ENCODE measurements at places on chromosomes 5 and 9. TPM values are rescaled to one million over a fixed set of nuclear protein-coding genes. Genes with fewer than 3 reads are reported as not detected.

DNA sequence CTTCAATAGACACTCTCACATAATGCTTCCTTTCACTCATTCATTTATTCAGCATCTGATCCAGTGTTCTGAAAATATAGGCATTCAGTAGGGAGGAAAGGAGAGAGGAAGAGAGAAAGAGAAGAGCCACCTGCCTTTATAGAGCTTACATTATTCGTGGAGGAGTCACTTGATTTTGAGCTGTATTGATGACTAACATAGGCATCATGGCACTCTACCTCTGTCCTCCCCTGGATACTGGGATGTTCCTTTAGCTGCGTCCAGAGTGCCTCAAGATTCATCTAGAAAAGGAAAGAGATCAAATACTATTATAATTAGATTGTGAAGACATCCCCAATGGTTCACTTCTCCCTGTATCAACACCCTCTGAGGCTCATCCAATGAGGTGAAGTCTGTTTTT lies 345.1 kb downstream of the SPATA31D1 start:
- H3K27me3 ChIP-seq = no peaks in the 10 kb centered on the region
- no peak overlapping the region for H3K4me3 ChIP-seq
- H3K27ac ChIP-seq = no peak overlapping the region

GRCh38 chr5:43192558-43193180 lies 644 bp downstream of the NIM1K start:
- peaks cover 3% of the 10 kb centered on the region for H3K4me1 ChIP-seq
- peak overlapping the region; percentile 87 for H3K4me3 ChIP-seq
- H3K36me3 ChIP-seq = no peaks in the 10 kb centered on the region
- peaks cover 15% of the 10 kb centered on the region for H3K27me3 ChIP-seq
- no peak for DNase-seq
- H3K27ac ChIP-seq = no peak overlapping the region

- no peak for DNase-seq
- H3K4me1 ChIP-seq = peaks cover 5% of the 10 kb centered on the region
- H3K4me3 ChIP-seq = no peak overlapping the region
- no peaks in the 10 kb centered on the region for H3K27me3 ChIP-seq
- H3K36me3 ChIP-seq = no peaks in the 10 kb centered on the region
Measured at GRCh38 chr5:80101993-80102392, 66.8 kb downstream of the THBS4 start.

The TXNDC8 gene
- not detected for total RNA-seq

- no peaks in the 10 kb centered on the region for H3K36me3 ChIP-seq
- no peak for DNase-seq
- H3K4me3 ChIP-seq = no peak overlapping the region
- H3K27ac ChIP-seq = no peak overlapping the region
- H3K4me1 ChIP-seq = no peaks in the 10 kb centered on the region
- no peaks in the 10 kb centered on the region for H3K27me3 ChIP-seq
Measured at GRCh38 chr5:148809781-148810524, 16.5 kb upstream of the ADRB2 start.

DNA sequence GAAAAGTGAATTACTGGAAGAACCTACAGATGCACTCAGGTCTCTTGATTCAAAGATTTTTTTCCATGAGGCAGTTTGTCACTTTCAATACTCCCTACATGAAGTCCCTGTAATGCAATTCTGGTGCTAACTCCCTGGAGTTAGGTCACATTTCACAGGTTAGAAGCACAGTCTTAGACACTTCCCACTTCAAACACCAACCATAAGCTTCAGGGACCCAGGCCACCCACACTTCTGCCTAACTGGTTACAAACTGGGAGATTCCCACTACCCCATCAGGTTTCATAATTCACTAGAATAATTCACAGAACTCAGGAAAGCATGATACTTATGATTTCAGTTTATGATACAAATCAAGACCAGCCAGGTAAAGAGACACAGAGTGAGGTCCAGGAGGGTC lies 29.0 kb upstream of the FOXI1 start:
- no peak for DNase-seq
- H3K4me3 ChIP-seq = no peak overlapping the region
- H3K27me3 ChIP-seq = no peaks in the 10 kb centered on the region
- no peaks in the 10 kb centered on the region for H3K36me3 ChIP-seq

The DAB2IP gene
- 22.0 TPM for total RNA-seq

The AQP7 gene
- not detected for total RNA-seq

The PCDHGA12 gene
- 1.3 TPM for total RNA-seq

DNA sequence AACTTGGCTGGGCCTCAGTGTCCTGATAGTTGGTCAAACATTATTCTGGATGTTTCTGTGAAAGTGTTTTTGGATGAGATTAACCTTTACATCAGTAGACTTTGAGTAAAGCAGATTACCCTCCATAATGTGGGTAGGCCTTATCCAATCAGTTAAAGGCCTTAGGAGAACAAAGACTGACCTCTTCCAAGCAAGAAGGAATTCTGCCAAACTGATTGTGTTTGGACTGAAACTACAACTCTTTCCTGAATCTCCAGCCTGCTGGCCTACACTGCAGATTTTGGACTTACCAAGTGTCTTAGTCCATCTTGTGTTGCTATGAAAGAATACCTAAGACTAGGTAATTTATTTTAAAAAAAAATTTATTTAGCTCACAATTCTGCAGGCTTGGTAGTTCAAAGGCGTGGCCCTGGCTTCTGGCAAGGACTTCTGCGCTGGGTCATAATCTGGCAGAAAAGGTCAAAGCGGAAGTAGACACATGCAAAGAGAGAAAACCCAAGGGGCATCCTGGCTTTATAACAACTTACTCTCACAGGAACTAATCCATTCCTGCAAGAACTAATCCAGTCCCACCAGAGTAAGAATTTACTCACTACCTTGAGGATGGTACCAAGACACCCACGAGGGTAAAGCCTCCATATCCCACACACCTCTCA lies 8.6 kb upstream of the ARHGEF37 start:
- H3K27me3 ChIP-seq = no peaks in the 10 kb centered on the region
- no peaks in the 10 kb centered on the region for H3K36me3 ChIP-seq
- no peak overlapping the region for H3K27ac ChIP-seq
- H3K4me3 ChIP-seq = no peak overlapping the region

DNA sequence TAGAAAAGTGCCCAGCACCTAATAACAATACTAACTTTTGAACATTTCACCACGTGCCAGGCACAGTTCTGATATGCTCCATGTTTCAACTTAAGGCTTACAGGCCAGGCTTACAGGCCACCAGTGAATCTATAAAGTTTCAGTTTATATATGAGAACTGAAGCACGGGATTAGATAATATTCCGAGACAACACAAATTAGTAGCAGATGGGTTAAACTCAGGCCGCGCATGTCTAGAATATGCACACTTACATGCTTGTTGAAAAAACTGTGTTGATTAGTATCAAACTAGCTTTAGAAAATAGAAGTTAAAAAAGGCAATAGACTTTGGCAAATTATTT lies 587.9 kb downstream of the MTRR start:
- DNase-seq = no peak
- H3K4me1 ChIP-seq = no peaks in the 10 kb centered on the region
- H3K4me3 ChIP-seq = peak overlapping the region; percentile 71
- H3K27ac ChIP-seq = no peak overlapping the region

- no peak overlapping the region for H3K4me3 ChIP-seq
- H3K4me1 ChIP-seq = peaks cover 4% of the 10 kb centered on the region
- H3K36me3 ChIP-seq = no peaks in the 10 kb centered on the region
- no peak for DNase-seq
Measured at GRCh38 chr9:28365728-28366127, 792.4 kb upstream of the C9orf72 start.

- no peaks in the 10 kb centered on the region for H3K27me3 ChIP-seq
- no peak overlapping the region for H3K4me3 ChIP-seq
- H3K36me3 ChIP-seq = peaks cover 14% of the 10 kb centered on the region
- no peaks in the 10 kb centered on the region for H3K4me1 ChIP-seq
Measured at GRCh38 chr9:84996029-84996428, 326.5 kb downstream of the NTRK2 start.

The PRELID2 gene
- 13.2 TPM for total RNA-seq

GRCh38 chr9:104750185-104750767 lies 2.8 kb downstream of the NIPSNAP3A start:
- H3K4me1 ChIP-seq = no peaks in the 10 kb centered on the region
- no peak for DNase-seq
- no peaks in the 10 kb centered on the region for H3K36me3 ChIP-seq
- no peak overlapping the region for H3K4me3 ChIP-seq

- H3K27me3 ChIP-seq = no peaks in the 10 kb centered on the region
- H3K4me3 ChIP-seq = no peak overlapping the region
- H3K36me3 ChIP-seq = no peaks in the 10 kb centered on the region
- no peak overlapping the region for H3K27ac ChIP-seq
- DNase-seq = no peak
Measured at GRCh38 chr5:155282503-155283107, 269.1 kb downstream of the KIF4B start.

DNA sequence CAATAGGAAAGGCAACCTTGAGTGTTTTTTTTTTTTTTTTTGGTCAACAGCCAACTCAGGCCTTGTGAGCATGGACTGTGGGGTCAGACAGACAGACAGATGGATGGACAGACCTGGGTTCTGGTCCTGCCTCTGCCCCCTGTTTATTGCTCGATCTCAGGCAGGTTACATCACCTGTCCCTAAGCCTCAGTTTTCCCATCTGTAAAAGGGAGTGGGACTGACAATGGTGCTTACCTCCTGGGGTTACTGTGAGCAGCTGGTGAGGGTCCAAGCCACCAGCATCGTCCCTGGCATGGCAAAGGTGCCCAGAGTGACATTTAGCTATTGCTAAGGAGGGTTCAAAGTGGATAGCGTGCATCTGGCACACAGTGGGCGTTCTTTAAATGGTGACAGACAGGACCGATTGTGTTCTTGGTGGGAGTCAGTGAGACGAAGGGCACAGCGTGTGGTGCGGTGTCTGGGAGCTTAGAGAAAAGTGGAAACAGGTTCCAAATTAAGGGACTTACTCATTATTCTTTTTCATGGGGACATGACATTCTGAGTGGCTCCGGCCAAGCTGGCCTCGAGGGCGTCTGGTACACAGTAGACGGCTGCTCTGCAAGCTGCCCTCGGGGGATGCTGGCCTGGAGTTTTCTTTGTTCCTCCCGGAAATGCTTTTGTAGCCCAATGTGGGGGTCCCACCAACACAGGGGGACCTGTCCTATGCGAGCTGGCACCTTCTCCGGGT lies 72.1 kb downstream of the COL27A1 start:
- no peak overlapping the region for H3K4me3 ChIP-seq
- DNase-seq = no peak
- no peaks in the 10 kb centered on the region for H3K36me3 ChIP-seq
- 0 out of 2 replicates have a peak, but pooled peaks cover 3% of the 10 kb centered on the region for H3K4me1 ChIP-seq

The TMEM174 gene
- total RNA-seq = not detected

The C5orf46 gene
- total RNA-seq = not detected

GRCh38 chr5:38093855-38094254 lies 164.5 kb upstream of the EGFLAM start:
- H3K27ac ChIP-seq = no peak overlapping the region
- no peaks in the 10 kb centered on the region for H3K27me3 ChIP-seq
- DNase-seq = no peak
- H3K36me3 ChIP-seq = no peaks in the 10 kb centered on the region

- H3K27me3 ChIP-seq = peaks cover 16% of the 10 kb centered on the region
- no peaks in the 10 kb centered on the region for H3K36me3 ChIP-seq
- H3K4me1 ChIP-seq = no peaks in the 10 kb centered on the region
Measured at GRCh38 chr9:116152941-116153764, 438 bp upstream of the PAPPA start.

- no peak overlapping the region for H3K4me3 ChIP-seq
- H3K27me3 ChIP-seq = no peaks in the 10 kb centered on the region
- peaks cover 5% of the 10 kb centered on the region for H3K36me3 ChIP-seq
- H3K27ac ChIP-seq = no peak overlapping the region
Measured at GRCh38 chr5:89988129-89988810, 421.3 kb downstream of the CETN3 start.

The ANKRD55 gene
- not detected for total RNA-seq

The IL11RA gene
- 8.7 TPM for total RNA-seq

The SREK1IP1 gene
- 28.6 TPM for total RNA-seq

DNA sequence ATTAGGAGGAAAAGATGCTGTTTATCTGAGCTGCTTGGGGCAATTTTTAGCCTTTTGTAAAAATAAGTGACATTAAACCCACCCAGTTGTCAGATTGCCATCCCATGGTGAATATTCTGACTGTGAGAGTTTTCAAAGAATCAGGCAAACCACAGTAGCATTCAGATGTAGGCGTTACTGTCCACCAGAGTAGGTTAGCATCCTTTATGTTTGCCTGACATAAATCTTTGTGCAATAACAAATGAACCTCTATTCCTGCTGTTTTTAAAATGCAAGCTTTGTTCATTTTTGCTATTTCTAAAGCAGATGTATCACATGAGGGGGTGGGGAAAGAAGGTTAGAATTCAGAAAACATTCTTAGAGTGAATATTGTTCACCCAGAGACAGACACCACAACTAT lies 427.8 kb downstream of the CDH9 start:
- no peak for DNase-seq
- no peak overlapping the region for H3K4me3 ChIP-seq
- no peaks in the 10 kb centered on the region for H3K36me3 ChIP-seq
- no peaks in the 10 kb centered on the region for H3K27me3 ChIP-seq

GRCh38 chr5:14228219-14228618 lies 85.1 kb downstream of the TRIO start:
- H3K27ac ChIP-seq = no peak overlapping the region
- H3K27me3 ChIP-seq = no peaks in the 10 kb centered on the region
- no peak for DNase-seq
- H3K4me1 ChIP-seq = peaks cover 13% of the 10 kb centered on the region

DNA sequence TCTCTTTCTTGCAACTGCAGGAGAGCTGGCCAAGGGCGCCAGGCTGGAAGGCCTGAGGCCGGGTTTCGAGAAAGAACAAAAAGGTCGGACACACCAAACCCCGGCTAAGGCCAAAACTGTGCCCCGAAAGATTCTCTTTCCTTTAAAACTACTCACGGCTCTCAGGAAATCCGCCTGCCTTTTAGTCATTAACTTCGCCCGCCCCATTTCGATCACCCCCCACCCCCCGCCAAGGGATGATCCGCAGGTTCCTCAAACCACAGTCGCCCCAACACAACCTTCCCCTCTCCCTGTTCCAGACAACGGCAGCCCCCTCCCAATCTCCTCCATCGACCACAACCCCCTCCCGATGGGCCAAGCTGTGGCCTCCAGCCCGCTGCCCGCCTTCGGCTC lies 536 bp downstream of the FEM1C start:
- H3K27ac ChIP-seq = peak overlapping the region; percentile 41
- peak overlapping the region; percentile 99 for H3K4me3 ChIP-seq
- no peaks in the 10 kb centered on the region for H3K4me1 ChIP-seq
- no peak for DNase-seq

- H3K36me3 ChIP-seq = peaks cover 2% of the 10 kb centered on the region
- H3K4me3 ChIP-seq = no peak overlapping the region
- DNase-seq = peak; percentile 52
Measured at GRCh38 chr5:87916320-87916719, 352.3 kb downstream of the TMEM161B start.

GRCh38 chr9:2934241-2934650 lies 90.4 kb upstream of the PUM3 start:
- no peak overlapping the region for H3K4me3 ChIP-seq
- peak; percentile 35 for DNase-seq
- H3K27ac ChIP-seq = no peak overlapping the region
- H3K36me3 ChIP-seq = no peaks in the 10 kb centered on the region
- H3K27me3 ChIP-seq = no peaks in the 10 kb centered on the region

DNA sequence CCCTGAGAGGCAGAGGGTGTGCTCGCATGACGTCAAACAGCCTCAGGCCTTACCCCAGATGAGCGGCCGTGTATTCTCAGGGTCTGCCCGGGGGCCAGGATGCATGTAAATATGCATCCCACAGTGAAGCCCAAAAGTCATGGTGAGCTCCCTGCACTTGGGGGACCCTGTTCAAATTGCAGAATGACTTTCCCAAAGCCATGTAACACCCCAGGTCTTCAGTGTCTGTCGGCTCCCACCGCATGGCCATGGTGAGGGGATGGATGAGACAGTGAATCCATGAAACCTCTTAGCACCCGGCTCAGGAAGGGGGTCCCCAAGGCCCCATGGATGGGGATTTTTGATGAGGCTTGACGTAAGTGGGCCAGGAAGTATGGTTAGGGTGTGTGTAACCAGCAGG lies 9.3 kb upstream of the COL5A1 start:
- no peaks in the 10 kb centered on the region for H3K27me3 ChIP-seq
- no peak overlapping the region for H3K4me3 ChIP-seq
- no peak overlapping the region for H3K27ac ChIP-seq
- DNase-seq = peak; percentile 12
